ENCODE measurements at places on chromosomes 1 and 21.

- no peak for DNase-seq
These were observed 14.2 kb upstream of the ZNF496 start for GRCh38 chr1:247345881-247346280.

DNA sequence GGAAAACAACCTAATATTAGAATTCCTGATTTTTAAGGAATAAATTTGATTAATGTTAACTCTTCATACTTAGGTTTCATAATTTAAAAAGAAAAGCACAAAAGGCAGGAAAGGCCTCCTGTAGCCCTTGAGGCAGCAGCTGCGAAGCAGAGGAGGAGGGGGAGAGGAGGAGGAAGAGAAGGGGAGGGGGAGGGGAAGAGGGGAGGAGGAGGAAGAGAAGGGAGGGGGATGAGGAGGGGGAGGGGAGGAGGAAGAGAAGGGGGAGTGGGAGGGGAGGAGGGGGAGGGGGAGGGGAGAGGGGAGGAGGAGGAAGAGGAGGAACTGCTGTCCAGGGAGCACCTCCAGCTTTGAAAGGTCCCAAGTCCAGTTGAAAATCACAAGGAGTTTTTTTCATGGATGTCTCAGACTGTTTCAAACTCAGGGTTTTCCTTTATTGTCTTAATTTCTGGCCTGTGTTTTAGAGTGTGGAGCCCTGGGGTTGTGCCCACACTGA is 35.1 kb upstream of the DIP2A start:
- no peak for DNase-seq

DNA sequence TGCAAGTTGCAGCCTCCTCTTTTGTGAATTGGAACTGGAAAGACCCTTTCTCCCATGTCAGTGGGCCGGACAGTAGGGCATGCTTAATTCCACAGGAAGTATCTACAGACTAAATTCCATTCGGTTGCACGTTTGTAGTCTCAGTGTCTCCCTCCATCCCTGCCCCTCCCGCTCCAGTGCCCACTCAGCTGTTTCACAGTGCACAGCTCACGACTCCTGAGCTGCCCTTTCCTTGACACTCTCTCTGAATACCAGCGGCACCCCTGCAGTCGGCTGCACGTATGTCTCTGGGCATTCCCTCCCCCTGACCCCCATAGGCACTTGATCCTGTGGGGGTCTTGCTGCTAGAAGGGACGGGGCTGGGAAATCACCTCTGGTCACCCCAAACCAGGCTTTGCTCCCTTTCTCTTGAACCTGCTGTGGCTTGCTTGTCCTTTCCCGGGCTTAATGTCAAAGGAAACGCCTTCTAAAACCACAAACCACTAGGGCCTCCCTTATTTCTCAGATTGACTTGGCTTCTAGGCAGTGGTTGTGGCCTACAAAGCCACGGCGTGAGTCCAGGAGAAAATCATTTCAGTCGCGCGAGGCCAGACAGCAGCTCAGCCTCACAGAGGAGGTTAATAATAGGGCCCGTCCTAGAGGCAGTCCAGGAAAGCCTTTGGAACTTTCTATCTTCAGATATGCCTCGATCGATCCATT is 365.3 kb upstream of the PROX1 start:
- no peak for DNase-seq

DNA sequence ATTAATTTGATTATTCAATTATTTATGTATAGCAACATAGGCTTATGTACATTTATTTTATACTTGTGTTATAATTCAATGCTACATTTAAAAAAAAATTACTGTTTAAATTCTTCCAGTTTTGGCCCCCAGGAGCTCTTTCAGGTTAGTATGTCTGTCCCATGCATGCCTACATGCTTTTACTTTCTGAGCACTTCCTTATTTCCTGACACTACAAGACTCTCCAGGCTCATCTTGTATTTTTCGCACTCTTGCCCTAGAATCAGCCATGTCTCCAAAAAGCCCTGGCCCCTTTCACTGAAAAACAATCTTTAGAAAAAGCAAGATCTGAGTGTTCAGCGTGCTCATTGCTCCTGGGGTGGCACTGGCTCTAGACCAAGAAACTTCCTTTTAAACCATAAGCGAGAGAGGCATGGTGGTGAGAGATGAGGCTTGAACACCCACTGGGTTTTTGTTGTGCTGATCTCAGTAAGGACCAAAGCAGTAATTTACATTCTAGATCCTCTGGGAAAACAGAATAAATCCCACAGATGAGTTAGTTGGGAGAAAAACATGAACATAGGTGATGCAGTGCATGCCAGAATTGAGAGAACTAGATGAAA is 95.0 kb downstream of the SLC30A10 start:
- no peak for DNase-seq

GRCh38 chr1:88141499-88142074 is 542.5 kb upstream of the PKN2 start:
- no peak for DNase-seq

- DNase-seq: no peak
These were observed 315.4 kb downstream of the ADGRL2 start for GRCh38 chr1:82116105-82116504.

DNA sequence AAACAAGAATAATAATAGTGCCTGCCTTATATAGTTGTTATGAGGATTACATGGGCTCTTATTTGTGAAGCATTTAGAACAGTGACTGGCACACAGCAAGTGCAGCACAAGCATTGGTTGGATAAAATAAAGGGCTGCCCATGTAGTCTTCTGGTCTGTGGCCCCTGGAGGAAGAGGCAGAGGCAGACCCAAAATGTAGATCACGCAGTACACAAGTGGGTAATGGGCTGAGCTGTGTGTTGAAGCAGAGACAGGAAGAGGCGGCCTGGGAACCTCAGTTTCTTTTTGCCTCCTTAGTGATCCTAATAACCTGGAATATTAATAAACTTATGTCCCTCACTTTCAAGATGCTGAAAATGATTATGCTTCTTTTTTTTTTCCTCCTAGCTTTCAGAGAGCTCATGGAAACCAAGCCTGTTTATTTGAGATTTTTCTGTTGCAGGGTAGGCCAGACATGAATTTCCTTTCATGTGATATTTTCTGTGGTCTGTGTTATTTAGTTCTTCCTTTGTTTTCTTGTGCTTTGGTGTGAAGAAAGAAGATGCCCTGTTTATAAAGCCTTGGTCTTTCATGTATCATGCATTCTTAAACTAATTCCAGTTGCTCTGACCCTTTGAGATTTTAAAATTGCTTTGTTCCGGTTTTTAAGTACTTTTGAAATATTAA is 42.5 kb downstream of the LRRC8D start:
- DNase-seq: no peak

- no peak for DNase-seq
These were observed 22.8 kb downstream of the PDIK1L start for GRCh38 chr1:26134466-26134865.

DNA sequence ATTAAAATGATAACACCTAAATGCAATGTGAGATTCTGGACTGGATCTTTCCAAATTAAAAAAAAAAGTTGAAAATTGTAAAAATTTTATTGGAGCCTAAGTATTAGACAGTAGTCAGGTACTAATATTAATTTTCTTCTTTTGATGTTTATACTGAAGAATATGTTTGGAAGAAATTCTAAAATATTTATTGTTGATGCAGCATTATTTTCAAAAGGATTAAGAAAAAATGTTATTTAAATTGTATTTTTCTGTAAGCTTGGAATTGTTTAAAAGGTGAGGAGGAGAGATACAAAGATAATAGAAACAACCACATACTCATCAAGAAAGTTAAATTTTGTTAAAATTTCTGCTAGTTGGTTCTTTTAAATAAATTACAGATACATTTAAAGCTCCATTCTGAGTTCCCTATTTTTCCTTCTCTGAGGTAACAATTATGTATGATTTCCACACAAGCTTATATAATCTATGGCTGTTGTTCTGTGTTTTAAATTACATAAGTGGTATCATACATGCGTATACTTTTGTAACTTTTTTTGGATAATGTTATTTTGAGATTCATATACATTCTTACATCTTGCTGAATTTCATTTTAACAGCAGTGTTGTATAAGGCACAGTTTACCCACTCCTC is 180.3 kb upstream of the RGS18 start:
- no peak for DNase-seq

GRCh38 chr1:117589544-117589943 is 16.3 kb upstream of the TENT5C start:
- DNase-seq: no peak

GRCh38 chr1:75423136-75423535 is 187.8 kb downstream of the SLC44A5 start:
- no peak for DNase-seq

- no peak for DNase-seq
These were observed 135.5 kb downstream of the GLIS1 start for GRCh38 chr1:53603431-53603830.

GRCh38 chr1:182626527-182626926 is 22.3 kb upstream of the RGS16 start:
- no peak for DNase-seq

GRCh38 chr1:180633057-180634056 is 1.5 kb downstream of the XPR1 start:
- no peak for DNase-seq

- no peak for DNase-seq
These were observed 112.4 kb upstream of the ZNF648 start for GRCh38 chr1:182173808-182174512.

Measured in stimulated activated CD8-positive, alpha-beta memory T cell treated with anti-CD3 and anti-CD28 coated beads, Interleukin-4, amount 100 ng/mL, for 4 hours (primary cell).